ENCODE measurements at places on chromosomes 1 and 21. TPM values are rescaled to one million over a fixed set of nuclear protein-coding genes. Genes with fewer than 3 reads are reported as not detected.

RNU1-2 gene
- polyA plus RNA-seq, result not detected

PCSK9 gene
- 0.59 TPM for polyA plus RNA-seq

LAD1 gene
- 9.7 TPM for polyA plus RNA-seq

LCE3D gene
- polyA plus RNA-seq, result not detected

CD53 gene
- 10.3 TPM for polyA plus RNA-seq

CD84 gene
- polyA plus RNA-seq, result 3.2 TPM

PFDN2 gene
- 67.6 TPM for polyA plus RNA-seq

LRRC38 gene
- polyA plus RNA-seq, result not detected
